ENCODE measurements at places on chromosomes 16 and 17.

GRCh38 chr17:73393381-73393780 is 81.6 kb upstream of the CDC42EP4 start:
- DNase-seq, result no peak

DNA sequence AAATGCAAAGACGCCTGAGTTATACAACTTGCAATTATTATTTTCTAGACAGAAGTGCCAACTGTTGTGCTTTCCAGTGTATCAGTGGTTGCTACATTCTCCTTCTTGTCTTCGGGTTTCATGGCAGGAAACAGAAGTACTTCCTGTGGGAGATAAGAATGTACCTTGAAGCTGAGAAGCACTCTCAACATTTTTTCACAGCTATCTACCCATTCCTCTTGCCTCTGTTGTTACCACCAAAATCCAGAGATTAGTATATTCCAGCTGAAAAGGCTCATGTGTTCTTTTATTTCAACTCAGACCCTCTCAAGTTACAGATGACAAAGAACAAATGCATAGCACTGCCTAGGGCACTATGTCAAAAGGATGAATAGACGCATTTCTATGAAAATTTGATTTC is 4.8 kb upstream of the ADAT1 start:
- DNase-seq, result no peak

- no peak for DNase-seq
These were observed 34.3 kb downstream of the MYH3 start for GRCh38 chr17:10622617-10623485.

DNA sequence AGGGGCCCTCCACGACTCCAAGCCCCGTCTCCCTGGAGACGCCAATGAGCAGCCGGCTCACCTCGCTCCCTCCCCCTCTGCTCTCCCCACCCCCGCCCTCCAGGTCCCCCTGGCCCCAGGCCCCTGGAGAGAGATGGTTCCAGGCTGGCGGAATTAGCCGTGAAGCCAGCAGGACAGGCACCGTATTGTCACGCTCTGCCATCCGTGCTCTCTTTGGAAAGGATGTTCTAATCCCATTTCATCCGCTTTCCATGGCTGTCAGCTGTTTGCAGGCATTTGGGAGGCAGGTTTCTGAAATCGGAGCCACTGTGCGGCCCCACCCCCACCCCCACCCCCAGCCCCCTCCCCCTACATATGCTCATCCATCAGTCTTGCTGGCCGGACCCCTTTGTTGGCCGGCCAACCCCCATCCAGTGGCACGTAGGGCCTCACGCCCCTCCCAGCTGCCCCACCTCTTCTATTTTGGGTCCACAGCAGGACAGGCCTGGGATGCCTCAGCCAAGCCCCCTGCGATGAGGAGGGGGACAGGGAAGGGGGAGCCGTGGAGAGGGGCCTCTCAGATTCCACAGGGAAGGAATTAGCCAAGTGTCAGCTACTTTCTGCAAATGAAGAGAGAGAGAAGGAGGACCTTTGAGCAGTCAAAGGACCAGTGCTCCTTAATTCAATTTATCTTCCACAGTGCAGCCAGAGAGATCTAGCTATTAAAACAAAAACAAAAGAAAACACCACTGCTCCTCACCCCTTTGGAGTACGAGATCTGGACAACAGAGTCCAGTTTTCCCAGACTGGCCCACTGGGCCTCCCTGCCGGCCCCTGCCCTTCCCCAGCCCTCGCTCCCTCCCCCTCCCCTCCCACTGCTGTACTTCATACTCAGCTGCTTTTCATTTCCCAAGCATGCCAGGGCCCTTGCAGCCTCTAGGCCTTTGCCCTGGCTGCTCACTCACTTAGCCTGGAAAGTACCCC is 30.7 kb downstream of the SDK2 start:
- DNase-seq, result no peak

DNA sequence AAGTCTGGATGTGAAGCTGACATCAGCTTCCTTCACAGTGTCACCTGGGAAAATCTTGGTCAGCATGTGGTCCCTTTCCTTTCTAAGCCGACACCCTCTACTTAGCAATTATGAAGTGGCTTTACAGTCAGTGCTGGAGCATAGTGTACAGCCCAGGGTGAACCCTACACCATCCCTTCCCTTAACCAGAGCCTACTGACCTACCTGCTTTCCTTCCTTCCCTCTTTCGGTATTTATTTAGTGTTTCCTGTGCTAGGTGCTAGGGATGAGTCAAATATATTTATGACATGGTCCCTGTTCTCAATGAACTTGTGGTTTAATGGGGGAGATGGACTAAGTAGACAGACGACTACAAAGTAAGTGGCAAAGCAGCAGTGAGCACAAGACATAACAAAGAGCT is 77.5 kb downstream of the CDK5R1 start:
- no peak for DNase-seq

DNA sequence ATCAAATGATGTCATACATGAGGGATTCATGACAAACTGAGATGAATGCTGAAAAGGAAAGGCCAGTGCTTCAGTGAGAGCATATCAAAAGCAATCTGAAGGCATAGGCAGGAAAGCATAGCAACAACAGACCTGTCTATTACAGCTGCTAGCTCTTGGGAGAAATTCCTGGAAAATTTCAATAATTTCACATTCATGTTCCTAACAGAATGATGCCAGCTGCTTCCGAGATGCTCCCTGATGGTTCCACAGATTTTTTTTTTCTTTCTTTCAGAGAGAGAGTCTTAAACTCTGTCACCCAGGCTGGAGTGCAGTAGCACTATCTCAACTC is 50.3 kb upstream of the CLEC3A start:
- DNase-seq, result no peak

- DNase-seq, result no peak
These were observed 4.3 kb downstream of the LMF1 start for GRCh38 chr16:966505-966904.

GRCh38 chr16:73432850-73433730 is 385.2 kb upstream of the ZFHX3 start:
- DNase-seq, result no peak

GRCh38 chr17:48577330-48577945 is 712 bp downstream of the HOXB4 start:
- DNase-seq, result peak; percentile 34

DNA sequence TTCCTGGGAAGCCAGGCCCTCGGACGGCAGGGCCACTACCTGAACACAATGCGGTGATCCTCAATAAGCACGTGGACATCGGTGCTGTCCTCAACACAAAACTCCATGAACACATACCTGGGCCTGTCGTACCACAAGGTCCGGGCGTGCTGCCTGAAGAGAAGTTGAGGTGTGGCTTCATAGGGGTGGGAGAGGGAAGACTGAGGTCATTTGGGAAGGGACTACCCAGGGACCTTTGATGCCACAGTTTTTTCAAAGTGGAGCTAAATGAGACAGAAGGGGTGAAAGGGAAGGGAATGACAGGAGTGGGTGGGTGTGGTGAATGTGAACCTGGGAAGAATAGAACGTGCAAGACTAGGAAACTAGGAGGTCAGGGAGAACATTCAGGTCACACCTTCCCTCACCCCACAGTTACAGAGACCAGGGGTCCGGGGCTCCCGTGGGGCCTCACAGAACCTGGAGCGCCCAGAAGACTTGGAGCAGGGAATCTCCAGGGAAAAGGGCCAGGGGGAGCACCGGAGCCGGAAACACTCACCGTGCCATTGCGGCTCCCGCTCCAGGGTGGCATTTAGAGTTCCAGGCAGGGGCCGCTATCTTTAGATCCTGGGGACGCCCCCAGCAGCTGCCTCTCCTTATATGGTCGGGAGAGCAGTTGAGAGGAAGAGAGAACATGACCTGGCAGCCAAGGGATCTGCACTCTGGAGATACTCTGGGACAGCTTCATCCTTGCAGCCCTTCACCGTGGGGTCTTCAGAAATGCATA is at the start of gene PTGES3L:
Gene PTGES3L (minus strand): TSS at position 570 of the 763 bp plus-strand sequence. CDS start 27 bp downstream, at position 543.
- DNase-seq, result no peak

DNA sequence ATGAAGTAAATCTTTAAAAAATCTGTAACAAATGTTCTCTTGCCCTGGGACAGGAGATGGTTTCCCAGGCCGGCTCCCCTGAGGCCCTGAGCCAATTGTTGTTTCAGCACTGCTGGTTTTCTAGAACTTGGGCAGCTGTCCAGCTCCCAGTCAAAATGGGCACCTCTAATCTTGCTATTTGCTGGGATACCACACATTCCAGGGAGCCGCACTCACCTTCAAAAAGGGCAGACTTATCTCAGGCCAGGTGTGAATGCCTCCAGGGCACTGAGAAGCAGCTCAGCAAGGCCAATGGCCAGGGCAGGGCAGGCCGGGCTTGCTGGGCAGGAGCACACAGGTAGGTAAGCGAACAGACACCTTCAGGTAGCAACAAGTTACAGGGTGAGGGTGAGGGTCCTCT is 24.4 kb downstream of the TRIM16 start:
- DNase-seq, result no peak

DNA sequence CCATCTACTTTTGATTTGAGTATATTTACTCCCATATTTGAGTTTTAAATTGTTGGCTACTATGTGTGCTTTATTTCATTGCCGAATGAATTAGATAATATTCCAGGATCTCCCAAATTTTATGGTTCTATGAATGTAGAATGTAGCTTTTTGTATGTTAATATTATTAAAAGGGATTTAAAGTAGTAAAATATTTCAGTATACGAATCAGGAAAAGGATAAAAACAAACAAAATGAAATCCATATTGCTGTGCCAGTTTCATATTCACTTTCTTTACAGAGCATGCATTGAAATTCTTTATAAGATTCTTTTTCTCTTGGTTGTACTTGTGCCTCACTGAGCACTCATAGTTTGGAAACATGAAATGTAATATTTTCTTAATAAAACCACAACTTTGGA is 155.1 kb downstream of the CHD9 start:
- no peak for DNase-seq

DNA sequence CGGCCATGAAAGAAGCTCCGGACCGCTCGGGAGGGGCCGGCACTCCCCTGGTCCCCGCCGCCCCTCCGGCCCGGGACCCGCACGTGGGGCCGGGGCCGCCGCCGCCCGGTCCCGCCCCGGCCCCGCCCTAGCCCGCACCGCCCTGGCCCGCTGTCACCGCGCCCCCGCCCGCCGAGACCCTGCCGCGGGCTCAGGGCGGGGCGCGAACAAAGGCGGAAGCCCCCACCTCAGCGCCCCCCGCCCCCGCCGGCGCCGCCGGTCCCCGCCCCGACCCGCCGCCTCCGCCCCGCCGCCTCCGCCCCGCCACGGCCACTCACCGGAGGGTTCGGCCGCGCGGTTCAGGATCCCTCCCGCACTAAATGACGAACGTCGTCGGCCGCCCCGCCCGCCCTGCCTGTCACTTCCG is at the start of gene ARHGDIA:
Gene ARHGDIA (minus strand): TSS at position 357 of the 406 bp plus-strand sequence. CDS start 1,407 bp downstream, outside the sequence.
- no peak for DNase-seq

DNA sequence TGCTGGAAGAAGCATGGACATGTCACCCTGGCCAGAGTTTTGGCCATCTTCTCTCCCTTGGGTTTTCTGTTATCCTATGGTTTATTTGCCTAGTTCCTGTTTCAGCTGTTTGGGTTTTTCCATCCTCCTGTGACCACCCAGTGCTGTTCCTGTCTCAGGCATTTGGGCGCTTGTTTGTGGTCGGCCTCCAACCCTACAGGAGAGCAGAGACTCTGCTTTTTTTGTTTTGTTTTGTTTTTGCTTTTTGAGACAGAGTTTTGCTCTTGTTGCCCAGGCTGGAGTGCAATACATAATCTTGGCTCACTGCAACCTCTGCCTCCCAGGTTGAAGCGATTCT is 3.3 kb upstream of the ZC3H7A start:
- no peak for DNase-seq

- DNase-seq, result peak; percentile 91
These were observed at the start of the genes INCA1 and KIF1C for GRCh38 chr17:4997302-4998026. INCA1 (minus strand) TSS chr17:4997522; CDS start chr17:4994437, 3,085 bp downstream. KIF1C (plus strand) TSS chr17:4997950; CDS start chr17:5000247, 2,297 bp downstream.

DNA sequence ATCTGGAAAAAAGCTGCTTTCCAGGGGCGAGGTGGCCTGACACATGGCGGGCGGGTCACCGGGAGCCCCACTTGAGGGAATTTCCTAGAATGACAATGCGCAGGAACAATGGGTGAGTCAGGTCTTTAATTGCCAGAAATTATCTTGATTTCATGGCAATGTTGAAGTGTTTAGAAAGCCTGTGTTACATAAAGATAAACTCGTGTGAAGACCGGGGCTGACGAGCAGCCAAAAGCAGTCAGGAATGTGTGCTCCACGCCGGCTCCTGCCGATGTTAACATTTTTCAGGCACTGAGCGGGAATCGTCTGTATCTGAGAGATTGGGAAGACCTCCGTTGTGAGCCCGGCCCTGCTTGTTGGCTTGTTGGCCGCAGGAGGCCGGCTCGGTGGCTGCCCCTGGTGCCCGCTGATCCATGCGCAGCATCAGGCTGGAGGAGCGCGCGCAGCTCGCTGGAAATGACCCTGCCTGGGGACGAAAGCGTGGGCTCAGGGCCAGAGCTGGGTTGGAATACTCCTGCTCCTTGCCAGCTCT is 353.1 kb downstream of the FOXL1 start:
- no peak for DNase-seq

- no peak for DNase-seq
These were observed 21.5 kb upstream of the CCL5 start for GRCh38 chr17:35901631-35902175.

GRCh38 chr16:4870138-4870671 is 22.9 kb downstream of the UBN1 start:
- DNase-seq, result no peak

DNA sequence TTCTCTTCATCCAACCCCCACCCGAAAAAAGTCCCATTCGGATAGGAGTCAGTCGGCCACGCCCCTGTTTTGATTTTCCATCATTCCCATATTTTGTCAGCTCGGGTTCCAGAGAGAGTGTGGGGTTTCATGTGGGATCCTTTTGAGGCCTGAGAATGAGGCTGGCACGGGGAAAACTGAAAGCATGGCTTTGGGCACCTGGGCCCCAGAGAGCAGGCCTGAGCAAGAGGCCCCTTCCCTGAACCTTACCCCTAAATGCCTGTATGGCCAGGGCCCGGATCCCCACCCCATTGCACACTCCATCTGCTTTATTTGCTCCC is 4.6 kb upstream of the HOXB4 start:
- DNase-seq, result no peak

- DNase-seq, result no peak
These were observed 75.0 kb downstream of the SPAG9 start for GRCh38 chr17:51045621-51046020.

GRCh38 chr17:70888324-70888723 is 719.0 kb downstream of the KCNJ2 start:
- no peak for DNase-seq

DNA sequence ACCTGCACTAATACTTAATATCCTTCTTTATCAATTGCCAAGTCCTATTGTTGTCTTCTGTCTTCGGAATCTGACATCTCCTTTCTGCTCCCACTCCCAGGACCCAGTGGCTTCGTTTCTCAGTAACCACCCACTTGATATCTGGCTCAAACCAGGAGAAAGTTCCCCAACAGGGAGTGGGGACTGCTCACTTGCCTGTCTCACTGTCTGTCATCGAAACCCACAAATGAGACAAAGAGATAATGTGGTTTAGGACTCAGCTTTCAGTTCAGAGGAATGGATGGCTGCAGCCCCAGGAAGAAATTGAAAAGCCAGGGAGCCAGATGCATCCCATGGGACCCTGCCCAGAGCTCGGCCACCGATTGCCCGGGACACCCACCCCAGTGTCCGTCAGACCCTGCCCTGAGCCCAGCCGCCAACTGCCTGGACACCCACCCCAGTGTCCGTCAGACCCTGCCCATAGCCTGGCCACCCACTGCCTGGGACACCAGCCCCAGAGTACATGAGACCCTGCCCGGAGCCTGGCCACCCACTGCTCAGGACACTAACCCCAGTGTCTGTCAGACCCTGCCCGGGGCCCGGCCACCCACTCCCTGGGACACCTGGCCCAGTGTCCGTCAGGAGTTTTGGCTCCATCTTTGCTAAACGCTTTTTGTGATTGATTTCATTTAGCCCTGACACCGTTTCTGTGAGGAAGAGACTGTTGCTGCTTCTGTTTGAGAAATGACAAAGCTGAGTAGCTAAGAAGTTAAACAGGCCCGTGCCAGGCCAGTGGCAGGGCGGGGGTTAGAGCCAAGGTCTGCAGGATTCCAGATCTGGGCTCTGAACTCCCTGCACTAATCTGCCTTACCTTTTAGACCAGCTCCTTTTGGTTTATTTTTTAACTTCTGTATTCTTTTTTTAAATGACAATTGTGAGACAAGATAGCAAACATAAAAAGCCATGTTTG is 251.4 kb downstream of the PHKB start:
- no peak for DNase-seq
